ENCODE measurements at places on chromosomes 5 and 9. TPM values are rescaled to one million over a fixed set of nuclear protein-coding genes. Genes with fewer than 3 reads are reported as not detected.

The PRUNE2 gene
- polyA plus RNA-seq: 3.5 TPM

The RASGEF1C gene
- 0.09 TPM for polyA plus RNA-seq

The BARHL1 gene
- not detected for polyA plus RNA-seq

The SLC6A7 gene
- polyA plus RNA-seq: not detected

The KLF4 gene
- polyA plus RNA-seq: 158 TPM

The PHYHD1 gene
- 51.5 TPM for polyA plus RNA-seq

The DMXL1 gene
- polyA plus RNA-seq: 8.2 TPM

The OMD gene
- 10.0 TPM for polyA plus RNA-seq

The MARCOL gene
- polyA plus RNA-seq: not detected

The RNF183 gene
- polyA plus RNA-seq: not detected

The PCDHGA5 gene
- polyA plus RNA-seq: 0.34 TPM
